ENCODE measurements at places on chromosomes 5 and 9.

DNA sequence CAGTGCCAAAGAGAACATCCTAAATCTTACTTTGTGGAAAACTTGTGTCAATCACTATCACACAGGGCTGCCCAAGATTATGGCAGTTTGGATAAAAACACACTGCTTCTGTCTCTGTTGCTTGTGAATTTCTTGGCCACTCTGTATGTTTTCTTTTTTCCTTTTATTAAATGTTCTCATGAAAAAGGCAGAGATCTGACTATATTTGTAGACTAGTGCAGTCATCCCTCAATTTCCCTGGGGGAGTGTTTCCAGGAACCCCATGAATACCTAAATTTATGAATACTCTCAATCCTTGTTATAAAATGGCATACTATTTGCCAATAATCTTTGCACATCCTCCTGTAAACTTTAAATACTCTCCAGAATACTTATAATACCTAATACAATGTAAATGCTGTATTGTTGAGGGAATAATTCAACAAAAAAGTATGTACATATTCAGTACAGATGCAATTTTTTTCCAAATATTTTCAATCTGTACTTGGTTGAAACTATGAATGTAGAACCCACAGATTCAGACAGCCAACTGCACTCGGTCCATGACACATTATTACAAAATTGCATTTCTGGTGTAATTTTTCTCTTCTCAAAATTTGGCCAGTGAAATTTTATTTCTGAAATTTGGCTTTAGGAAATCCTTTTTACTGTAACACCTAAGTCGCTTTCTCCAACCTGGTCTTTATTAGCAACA lies 391.9 kb upstream of the PRR16 start:
- no peak for DNase-seq

DNA sequence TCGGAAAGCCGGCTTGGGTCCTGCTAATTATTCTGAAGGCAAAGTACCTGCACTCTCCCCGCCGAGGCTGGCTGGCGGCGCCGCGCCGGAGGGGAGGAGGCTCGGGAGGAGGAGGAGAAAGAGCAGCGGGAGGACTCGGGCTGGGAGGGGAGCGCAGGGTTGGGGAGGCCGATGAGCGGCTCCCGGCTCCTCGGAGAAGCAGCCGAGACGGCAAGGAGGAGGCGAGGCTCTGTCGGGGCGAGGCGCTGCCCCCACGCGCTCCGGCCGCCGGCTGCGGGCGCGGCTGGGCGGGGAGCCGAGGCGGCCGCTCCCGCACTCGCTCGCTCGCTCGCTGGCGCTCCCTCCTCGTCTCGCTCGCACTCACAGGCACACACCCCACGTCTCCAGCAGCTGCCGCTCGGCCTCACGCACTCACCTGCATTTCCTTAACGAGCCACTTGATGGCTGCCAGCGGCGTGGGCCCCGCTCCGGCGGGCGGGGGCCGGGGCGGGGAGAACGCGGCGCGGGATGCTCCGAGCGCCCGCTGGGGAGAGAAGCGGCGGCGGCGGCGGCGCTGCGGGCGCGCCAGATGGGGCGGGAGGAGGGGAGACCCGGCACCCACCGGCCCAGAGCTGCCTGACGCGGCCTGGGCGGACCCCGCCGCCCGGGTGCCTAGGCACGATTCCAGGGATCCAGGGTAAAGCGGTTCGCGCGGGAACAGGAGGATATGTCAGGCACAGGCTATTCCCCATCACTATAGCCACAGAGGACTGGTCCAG lies at the start of gene PTPRD:
PTPRD (minus strand) TSS at position 362 of the 758 bp plus-strand sequence.
- no peak for DNase-seq

GRCh38 chr5:145316282-145316681 lies 518.9 kb downstream of the PRELID2 start:
- DNase-seq: no peak

GRCh38 chr9:75408391-75408790 lies 320.1 kb downstream of the OSTF1 start:
- no peak for DNase-seq

DNA sequence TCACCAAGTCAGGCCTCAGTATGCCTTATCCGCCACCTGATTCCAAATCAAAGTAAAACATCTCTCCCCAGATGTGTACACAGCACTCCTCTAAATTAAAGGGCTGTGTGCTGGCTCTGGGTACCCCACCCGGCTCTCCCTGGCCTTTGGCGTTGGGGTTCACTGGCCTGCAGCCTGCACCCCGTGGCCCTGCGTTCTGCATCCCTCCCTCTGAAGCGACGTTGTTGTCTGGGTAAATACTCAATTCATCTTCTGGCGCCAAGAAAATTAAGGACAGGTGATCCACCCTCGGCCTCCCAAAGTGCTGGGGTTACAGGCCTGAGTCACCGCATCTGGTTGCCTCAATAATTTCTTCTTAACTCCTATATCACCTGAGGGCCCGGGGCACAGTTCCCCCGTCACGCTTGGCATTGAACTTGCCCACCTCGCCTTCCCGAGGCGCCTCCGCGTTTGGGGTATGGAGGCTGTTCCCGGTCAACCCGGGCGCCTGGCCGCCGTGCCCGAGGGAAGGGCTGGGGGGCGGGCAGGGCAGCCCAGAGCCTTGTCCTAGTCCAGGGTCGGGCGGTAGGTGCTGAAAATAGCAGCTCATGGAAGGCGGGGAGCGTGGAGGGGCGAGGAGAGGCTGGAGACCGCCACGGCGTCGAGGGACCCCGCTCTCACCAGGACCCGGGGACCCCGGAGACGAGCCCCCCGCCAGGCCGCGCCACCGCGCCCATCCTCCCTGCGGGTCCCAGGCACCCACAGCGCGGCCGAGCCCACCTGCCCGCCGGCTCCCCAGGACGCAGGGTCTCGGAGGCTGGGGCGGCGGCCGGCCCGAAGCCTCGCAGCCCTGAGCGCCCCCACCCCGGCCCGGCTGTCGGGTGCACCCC lies 531 bp downstream of the ABO start:
- DNase-seq: no peak

- DNase-seq: no peak
Observed at GRCh38 chr5:113663879-113664541, 150.5 kb downstream of the YTHDC2 start.

DNA sequence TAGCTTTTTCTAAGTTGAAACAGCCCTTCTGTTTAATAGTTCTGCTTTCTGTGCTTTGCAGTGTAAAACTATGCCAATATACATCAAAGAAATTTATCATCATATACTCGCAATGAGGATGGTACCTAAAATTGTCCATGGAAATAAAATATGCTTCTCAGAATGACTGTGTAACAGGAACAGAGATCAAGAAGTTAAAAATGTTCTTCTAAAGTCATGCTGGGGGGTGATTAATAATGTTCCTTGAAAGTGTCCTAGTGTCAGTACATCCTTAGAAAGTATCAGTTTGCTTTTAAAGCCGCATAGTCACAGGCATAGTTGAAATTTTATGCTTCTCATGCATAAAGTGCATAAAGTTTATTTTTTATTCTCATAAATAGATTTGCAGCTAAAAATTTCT lies 4.0 kb upstream of the LRRC70 start:
- DNase-seq: no peak

DNA sequence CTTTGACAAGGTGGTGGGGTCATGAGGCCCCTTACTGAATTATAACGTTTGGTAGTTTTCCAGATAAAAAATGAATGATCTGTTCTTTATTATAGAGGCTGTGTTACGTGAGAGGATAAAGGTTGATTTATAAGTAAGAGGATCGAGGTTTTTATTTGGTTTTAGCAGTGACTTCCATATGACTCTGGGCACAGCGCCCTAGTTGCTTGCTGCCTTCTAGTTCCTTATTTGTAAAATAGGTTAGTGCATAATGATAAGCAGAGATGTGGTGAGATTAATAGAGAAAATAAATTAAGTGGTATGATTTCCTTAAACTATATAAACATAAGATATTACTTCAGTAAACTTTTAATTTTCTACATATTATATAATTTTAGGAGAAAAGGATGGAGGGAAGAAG lies 29.8 kb downstream of the MRRF start:
- DNase-seq: no peak

DNA sequence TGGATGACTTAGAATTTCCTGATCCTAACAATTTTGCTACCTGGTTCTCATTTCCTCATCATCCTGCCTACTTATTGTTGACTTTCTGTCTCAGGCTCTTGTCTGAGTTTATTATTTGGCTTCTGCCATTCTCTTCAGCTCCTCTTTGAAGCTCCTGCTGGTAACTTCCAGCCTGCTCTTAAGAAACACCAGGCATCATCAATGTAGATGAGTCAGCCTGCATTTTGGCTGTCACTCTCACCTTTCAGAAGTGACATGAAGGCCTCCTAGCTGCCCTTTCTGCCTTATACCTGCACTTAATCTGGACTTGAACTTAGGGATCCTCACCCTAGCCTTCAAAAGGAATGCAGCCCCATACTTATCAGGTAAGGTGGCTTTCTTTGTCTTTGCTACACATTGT lies 551.8 kb upstream of the ZNF608 start:
- DNase-seq: no peak

GRCh38 chr5:159515197-159515596 lies 184.9 kb upstream of the IL12B start:
- no peak for DNase-seq

DNA sequence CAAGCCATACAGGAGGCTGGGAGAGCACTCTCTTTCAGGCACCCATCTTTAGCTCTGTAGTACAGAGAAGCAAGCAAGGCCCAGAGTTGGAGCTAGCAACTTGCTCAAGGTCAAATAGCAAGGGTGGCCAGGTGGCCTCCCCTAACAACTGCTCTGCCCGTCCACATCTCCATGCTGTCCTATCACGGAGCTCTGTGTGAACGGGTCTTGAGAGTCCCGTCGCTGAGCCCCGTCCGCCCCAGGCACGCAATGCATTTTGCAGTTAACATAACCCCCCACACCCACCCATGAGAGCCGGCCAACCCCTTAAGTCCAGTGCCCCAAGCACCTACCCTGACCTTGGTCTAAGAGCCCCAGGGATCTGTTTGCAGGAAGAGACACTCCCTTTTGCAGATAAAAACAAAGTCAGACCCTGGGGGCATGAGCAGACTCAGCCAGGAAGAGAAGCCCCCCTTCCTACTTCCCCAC lies 1.5 kb downstream of the RNF44 start:
- DNase-seq: no peak

DNA sequence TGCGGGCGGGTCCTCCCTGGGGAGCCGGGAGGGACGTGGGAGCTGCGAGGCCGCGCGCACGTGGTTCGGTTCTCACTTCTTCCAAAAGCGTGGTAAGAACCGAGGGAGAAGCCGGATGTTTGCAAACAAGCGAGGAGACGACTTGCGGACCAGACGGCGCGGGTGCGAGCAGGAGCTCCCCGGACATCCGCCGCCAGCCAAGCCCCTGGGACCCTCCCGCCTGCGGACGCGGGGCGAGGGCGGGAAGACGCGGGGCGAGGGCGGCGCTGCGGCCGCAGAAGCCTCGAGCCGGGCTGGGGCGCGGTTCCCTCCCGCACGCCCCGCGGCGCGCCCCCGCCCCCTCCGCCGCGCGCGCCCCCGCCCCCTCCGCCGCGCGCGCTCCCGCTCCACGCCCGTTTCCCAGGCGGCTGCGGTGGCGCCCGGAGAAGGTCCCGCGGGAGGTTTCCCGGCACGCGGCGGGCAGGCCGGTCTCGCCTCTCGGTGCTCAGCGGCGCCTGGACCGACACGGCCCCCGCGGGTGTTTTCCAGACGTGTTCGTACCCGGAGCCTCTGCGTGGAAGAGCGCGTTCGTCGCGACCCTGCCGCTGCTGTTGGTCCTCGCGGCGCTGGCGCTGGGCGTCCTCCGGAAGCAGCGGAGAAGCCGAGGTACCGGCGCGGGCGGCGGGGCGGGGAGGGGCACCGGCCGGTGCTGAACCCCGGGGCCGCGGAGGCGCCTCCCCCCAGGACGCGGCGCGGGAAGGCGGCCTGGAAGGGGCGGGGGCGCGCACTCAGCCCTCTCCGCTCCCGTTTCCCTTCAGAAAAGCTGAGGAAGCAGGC lies 12.8 kb downstream of the BTNL9 start:
- peak; percentile 6 for DNase-seq

- no peak for DNase-seq
Observed at GRCh38 chr5:105882956-105883481, 1787.7 kb downstream of the EFNA5 start.
